ENCODE measurements at places on chromosomes 13 and 19.

GRCh38 chr13:21747456-21747855 is 76.6 kb downstream of the FGF9 start:
- DNase-seq, result no peak

GRCh38 chr19:33405254-33405552 is 31.7 kb downstream of the CEBPG start:
- no peak for DNase-seq

GRCh38 chr19:19406878-19407632 is 1.6 kb downstream of the GATAD2A start:
- DNase-seq, result no peak

DNA sequence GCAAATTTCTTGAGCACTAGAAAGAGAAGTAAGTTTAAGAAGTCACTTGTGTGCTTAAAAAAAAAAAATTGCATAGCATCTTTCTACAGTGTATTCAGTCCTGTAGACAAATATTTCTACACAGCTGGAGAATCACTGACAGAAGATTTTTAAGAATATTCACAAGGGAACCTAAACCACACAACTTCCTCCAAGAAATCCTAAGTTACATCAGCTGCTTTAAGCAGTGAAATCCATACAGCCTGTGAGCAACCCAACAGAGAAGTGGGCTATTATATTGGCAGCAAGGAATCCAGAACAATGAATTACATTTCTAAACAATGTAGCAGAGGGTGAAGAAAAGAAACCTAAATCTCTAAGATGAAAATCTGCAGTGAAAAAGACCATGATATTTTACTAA is 1.5 kb downstream of the DOCK9 start:
- DNase-seq, result no peak

DNA sequence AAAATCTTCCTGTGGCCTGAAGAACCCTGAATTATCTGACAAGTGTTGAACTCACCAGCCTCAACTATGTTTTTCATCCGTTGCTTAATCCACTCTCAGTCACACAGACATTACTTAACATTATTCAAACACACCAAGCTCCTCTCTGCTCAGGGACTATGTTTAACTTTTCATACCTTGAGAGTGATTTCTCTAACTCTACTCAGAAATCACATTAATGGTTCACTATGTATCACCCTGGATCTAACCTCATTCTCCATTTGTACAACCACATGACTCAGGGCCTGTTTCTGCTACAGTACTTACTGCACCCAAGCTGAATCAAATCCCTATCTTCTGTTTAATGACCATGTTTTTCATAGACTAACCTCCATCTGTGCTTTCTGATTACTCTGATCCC is 553.7 kb upstream of the PRR20A start:
- no peak for DNase-seq

GRCh38 chr19:1074544-1075283 is 7.7 kb downstream of the ARHGAP45 start:
- peak; percentile 95 for DNase-seq

DNA sequence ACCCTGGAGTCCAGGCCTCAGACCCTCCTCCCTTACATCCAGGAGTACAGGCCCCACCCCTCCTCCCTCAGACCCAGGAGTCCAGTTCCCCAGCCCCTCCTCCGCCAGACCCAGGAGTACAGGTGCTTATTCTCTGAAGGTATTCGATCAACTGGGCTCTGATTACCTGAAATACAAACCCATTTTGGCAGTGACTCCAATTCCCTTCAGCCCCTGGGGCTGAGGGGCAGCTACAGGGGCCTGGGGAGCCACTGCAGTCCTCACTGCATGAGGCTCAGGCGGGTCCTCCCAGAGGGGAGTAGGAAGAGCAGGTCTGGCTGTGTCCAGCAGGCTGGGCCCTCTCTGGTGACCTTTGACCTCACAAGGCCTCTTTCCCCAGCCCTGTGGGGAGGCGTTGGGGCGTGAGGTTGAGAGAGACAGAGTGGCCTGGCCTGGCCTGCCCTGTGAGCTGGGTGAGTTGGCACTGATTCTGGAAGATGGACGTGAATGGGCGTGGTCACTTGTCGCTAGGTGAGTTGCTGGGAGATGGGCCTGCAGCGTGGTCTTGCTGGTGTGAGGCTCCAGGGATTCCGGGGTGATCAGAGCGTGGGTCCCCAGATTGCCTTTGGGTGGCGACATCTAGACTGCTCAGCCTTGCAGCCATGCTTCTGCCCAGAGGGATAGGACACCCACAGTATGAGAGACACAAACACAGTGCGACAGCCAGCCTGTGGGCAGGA is 3.1 kb downstream of the BCAT2 start:
- DNase-seq, result no peak

DNA sequence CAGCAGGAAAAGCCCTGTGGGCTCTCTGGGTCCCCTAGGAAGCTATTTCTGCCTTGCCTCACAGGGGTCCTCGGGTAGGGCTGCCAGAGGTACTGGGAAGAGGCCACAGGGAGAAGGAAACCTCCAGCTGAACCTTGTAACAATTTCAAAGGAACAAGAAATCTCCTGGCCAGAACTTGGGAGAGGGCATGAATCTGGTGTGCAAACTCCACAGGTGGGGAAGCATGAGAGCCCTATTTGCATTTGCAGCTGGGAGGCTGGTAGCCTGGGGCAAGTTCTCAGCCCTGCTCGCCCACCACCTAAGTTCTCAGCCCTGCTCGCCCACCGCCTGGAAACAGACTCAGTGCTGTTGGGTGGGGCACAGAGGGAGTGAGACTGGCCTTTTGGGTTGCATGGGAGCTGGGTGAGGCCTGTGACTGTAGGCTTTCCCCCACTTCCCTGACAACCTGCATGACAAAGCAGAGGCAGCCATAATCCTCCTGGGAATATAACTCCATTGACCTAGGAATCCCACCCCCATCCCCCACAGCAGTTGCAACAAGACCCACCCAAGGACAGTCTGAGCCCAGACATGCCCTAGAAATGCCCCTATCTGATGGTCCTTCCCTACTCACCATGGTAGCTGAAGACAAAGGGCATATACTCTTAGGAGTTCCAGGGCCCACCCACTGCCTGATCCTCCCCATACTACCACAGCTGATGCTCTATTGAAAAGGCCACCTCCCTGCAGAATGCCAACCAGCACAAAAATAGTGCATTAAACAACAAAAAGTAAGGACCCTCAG is 11.7 kb downstream of the UGGT2 start:
- DNase-seq, result no peak

- no peak for DNase-seq
These were observed 266.3 kb downstream of the KLF5 start for GRCh38 chr13:73324842-73325722.

GRCh38 chr19:12921047-12921446 is 2.0 kb upstream of the SYCE2 start:
- DNase-seq, result no peak

DNA sequence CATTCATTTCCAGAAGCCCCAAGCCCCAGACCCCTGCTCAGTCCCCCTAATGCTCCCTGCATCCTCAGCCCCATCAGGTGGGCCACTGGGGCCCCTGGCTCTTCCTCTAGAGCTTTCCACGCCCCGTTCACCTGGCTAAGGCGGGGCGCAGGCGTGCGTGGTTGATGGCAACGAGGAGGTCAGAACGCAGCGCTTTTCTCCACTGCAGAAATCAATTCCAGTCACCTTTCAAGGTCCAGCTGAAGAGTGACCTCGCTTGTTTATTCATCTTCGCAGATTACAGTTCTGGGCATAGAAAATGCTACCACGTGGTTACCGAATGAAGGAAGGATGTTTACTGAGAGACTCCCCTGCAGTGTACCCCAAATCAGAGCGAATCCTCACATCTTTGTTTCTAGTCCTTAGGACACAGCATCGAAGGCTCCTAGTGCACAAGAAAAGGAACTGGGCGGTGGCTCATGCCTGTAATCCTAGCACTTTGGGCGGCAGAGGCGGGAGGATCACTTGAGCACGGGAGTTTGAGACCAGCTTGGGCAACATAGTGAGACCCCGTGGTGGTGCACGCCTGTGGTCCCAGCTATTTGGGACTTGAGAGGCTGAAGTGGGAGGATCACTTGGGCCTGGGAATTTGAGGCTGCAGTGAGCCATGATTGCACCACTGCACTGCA is 828 bp upstream of the PBX4 start:
- DNase-seq, result no peak

GRCh38 chr19:40150170-40150569 is 41.1 kb upstream of the MAP3K10 start:
- no peak for DNase-seq

- no peak for DNase-seq
These were observed 9.5 kb downstream of the LSM7 start for GRCh38 chr19:2318923-2319322.

GRCh38 chr13:50171590-50172282 is 156.5 kb downstream of the KCNRG start:
- no peak for DNase-seq

GRCh38 chr13:102930566-102930965 is 84.7 kb downstream of the ERCC5 start:
- no peak for DNase-seq

- DNase-seq, result no peak
These were observed 22.8 kb upstream of the ZNF83 start for GRCh38 chr19:52660981-52661380.

DNA sequence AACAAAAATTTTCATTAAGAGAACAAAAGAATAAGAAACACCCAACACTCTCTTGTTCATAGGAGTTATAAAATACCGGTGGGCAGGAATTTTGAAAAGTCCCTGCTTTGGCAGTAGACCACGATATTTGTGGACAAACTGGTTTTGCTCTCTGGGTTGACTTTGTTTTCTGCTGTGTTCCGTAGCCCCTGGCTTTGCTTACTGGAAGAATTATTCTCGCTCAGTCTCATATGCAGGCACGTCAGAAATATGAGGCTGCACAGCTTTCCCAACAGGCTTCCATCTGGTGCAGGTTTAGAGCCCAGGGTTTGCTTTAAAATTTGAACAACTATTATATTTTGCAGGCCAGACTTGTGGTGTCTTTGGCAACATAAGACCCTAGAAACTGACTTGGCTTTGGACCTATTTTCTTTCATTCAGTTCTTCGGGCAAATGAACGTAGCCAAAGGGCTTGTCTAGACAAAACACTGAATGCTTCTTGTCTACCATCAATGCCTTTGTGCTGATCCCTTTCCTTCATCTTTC is 2012.6 kb downstream of the PCDH9 start:
- DNase-seq, result no peak

DNA sequence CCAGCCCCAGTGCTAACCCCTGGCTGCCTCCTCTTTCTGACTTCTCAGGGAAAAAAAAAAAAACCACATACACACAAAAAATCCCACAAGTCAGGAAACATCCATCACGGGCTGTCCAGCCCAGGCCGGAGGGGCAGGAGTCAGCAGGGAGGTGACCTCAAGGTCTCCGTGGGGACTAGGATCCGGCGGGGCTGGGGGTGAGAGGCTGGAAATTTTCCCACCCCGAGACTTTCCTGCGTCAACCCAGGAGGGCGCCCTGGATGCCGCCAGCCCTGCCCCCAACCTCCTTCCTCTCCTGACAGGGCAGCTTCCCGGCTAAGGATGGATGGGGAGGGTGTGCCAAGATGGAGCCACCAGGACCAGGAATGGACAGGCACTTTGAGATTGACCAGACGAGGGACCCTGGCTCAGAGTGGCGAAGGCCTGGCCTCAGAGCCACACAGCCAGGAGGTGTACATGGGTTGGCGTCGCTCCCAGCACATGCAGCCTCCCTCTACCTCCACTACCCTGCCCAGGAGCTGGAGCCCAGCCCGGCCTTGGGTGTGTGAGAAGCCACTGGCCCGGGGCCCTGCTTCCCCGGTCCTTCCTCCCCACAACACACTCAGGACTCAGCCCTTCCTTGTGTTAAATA is 33.3 kb downstream of the BLOC1S3 start:
- DNase-seq, result no peak

DNA sequence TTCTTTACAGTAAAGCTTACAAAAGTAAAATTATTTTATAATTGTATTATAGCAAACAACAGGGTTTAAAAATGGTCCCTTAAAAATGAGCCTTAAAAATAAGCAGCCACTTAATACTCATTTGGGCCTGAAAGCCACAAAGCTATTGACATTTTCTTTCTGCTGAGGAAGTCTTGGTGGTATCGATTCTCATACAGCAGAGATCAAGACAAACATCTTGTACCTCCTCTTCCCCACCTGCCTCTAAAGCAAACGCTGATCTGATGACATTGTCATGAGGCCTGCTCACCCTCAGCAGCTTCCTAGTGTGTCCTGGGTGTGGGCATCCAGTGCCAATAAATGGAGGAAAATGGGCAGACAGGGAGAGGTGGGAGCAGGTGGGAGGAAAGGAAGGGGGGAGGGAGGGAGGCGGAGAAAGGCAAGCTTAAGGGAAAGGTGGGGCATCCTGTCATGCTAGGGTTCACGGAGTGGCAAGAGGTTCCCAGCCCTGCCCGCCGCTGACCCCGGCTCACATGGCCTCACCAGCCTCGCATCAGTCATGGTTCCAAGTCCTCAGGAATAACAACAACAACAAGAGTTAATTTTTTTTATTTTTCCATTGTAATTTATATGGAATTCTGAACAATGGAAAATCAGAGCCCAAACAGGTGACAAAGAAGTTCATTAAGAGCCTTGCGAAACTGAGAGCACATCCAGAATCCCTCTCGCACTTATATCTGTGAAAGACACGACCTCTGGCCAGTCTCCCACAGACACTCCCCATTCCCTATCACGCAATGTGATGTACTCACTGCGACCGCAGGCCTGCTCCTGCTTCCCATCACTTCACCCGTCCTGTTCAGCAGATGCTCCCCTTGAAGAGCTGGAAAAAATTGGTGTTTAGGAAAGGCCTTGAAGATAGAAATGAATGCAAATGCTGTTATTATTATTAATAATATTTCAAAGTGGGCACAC is 15.1 kb upstream of the ATP11A start:
- DNase-seq, result no peak

DNA sequence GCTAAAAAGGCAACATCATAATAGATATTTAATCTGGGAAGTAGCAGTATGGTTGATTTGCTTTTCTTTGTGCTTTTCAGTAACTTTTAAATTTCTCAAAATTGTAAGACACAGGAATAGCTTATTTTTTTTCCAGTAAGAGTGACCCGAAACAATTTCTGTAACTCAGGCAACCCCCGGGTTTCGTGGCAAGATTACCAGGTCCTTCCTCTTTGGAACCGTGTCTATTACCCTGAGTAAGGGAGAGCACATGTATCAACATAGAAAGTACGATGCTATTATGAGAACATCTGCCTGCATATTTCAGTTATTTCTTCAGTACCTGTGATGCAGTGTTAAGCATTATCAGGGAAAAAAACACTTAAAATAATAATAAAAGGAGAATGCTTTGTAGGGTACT is 64.1 kb downstream of the DOCK9 start:
- DNase-seq, result no peak

DNA sequence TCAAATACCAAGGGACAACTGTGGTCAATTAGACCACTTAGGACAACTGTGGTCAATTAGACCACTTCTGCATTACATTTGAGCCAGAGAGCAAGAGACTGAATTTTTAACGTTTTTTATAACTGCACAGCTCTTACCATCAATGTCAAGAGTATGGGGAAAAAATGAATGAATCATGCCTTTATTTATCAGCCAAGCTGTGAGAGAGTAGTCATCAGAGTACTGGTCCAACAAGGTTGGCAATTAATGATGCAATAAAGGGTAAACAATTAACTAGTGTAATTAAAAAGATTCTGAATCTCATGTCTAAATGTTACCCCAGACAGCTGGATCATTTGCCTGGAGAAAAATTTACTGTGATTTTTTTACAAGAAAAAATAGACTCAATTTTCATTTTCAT is 381.1 kb downstream of the LIG4 start:
- DNase-seq, result no peak

- no peak for DNase-seq
These were observed at the start of gene GPC6 for GRCh38 chr13:93226623-93227279. GPC6 (plus strand) TSS chr13:93226807.

GRCh38 chr13:63288576-63288975 is 1872.9 kb upstream of the PCDH20 start:
- DNase-seq, result no peak

All from T-helper 17 cell (primary cell).